Renal pelvis (tissue), 12 donors: ENCODE measurements at places on chromosomes 1 and 21. TPM values are rescaled to one million over a fixed set of nuclear protein-coding genes. Genes with fewer than 3 reads are reported as not detected.
A peak's percentile ranks its signal among the peaks of the same experiment; 100 is the strongest.

The TSPEAR gene
- polyA plus RNA-seq: 1.0 TPM

The DNAJC28 gene
- 4.6 TPM for polyA plus RNA-seq

The LORICRIN gene
- 0.07 TPM for polyA plus RNA-seq

The RPS6KC1 gene
- polyA plus RNA-seq: 20.9 TPM

The ACTA1 gene
- polyA plus RNA-seq: 10.4 TPM

The MFAP2 gene
- polyA plus RNA-seq: 230 TPM

The B3GALT6 gene
- polyA plus RNA-seq: 22.3 TPM

The MAD2L2 gene
- polyA plus RNA-seq: 52.0 TPM

The CAMK2N1 gene
- polyA plus RNA-seq: 70.4 TPM

DNA sequence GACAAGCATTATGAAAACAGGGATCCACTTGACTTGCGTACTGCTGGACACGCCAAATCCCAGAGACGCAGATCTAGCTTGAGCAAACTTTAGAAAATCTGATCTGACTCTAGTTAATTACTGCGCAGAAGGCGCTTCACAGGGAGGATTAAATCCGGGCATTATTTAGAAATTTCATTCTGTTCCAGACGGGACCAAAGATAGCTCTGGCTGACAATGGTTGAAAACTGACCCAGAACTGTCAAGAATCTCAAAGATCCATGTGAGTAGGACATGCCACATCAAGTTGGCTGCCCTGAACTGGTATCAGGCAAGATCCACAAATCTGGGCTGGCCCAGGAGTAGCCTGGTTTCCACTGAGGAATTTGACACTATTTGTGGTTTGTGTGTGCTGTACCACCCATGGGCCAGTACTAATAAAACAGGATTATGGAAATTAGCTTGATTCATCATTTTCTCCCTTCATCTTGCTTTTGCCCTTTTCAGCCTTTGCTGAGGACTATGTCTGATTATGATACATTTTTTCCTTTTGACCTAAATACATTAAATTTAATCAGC lies 171.0 kb downstream of the VAV3 start:
- DNase-seq: no peak

- no peak for DNase-seq
Observed at GRCh38 chr21:32604464-32604863, 7.7 kb downstream of the CFAP298 start.

GRCh38 chr21:45794027-45794426 lies 150.5 kb downstream of the PCBP3 start:
- peak; percentile 71 for DNase-seq

DNA sequence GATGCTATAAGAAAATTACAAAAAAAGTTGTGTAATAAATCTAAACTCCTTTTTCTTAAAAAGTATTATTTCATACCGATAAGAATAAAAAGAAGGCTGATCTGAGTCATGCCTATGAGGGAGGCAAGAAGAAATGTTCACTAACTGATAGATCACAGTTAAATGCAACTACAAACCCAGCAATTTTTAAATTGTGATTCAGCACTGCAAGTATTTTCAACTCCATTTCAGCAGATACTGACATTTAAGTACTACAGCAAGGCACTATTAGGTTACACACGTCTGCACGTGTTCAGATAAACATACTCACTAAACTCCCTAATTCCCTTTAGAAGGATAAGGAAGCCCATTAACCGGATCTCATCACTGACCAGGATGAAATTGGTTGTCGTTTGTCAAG lies 213.3 kb upstream of the ZRANB2 start:
- DNase-seq: no peak

GRCh38 chr1:230868736-230869385 lies 540 bp upstream of the C1orf198 start:
- no peak for DNase-seq

GRCh38 chr1:222996310-222996975 lies 146.6 kb downstream of the TLR5 start:
- DNase-seq: no peak

DNA sequence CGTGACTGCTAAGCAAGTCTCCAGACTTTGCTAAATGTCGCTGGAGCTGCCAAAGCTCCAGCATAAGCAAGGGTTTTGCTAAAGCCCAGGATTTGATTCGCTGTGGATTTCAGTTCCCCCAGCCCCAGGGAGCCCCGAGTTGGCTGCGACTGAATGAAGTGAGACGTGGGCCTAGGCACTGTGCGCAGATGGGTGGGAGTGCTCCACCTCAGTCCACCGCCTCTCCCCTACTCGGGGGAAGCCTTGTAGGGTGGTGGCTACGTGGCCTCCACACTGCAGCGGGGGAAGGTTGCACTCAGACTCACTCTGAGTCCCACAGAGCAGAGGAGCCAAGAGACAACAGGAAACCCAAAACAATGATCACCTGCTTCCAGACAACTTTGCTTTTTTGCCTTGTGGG lies 397.8 kb upstream of the VAMP3 start:
- no peak for DNase-seq

- DNase-seq: no peak
Observed at GRCh38 chr1:236292425-236292824, 10.7 kb upstream of the ERO1B start.

DNA sequence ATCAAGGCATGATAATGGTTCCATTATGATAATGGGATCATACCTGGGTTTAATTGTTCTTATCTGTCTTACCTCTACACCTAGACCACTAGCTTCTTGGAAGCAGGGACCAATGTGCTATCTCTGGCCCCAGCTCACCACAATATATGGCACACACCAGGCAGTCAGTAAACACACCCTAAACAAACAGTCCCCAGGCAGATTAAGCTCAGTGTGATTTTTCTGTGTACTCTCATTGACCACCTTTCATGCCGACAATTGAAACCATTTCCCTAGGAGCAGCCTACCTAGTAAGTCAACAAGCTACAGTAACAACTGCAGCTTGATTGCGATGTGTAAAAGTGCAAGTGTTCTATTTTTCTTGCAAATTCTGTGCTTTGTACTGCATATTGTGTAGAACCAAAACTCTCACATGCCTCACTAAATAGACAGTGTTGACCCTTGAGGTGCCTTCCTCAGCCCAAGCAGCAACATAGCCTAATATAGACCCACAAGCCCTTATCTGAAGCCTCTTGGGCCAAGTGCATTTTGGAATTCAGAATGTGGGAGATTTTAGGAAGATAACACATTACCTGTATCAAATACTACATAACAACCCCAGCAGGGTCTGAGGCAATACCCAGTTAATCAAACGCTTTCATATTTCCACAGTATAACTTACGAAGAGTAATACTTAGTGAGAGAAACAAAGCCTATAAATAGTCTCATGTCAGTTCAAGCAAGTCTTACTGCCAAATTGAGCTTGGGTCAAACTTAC lies 32.0 kb downstream of the INPP5B start:
- no peak for DNase-seq

DNA sequence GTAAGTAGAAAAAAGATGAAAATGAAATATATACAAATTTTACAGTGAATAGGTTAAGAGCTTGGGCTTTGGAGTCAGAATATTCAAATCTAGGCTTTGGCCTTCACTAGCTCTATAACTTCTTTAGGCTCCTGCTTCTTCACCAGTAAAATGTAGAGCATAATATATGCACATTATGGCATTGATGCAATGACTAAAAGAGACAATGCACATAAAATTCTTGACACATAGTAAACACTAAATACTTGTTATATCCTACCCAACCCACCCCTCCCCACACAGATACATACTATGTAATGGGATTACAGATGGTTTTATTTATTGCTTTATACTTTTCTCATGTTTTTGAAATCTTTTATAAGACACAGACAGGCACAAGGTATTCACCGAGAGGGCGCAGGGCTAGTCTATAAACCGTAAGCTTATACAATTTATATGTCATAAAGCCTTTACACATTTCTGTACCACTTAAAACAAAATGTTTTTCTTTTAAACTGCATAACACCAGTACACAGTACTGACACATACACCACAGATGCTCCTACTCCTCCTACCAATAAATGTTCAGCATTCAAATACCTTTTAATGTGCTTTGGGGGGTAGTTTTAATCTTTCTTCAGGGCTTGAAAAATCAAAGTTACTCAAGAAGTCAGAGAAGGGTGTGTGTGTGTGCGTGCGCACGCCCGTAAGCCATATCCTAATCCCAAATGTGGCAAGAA lies 109.8 kb downstream of the ACBD6 start:
- no peak for DNase-seq

- no peak for DNase-seq
Observed at GRCh38 chr1:160414881-160415280, 14.5 kb downstream of the VANGL2 start.

- no peak for DNase-seq
Observed at GRCh38 chr1:99084562-99084961, 79.9 kb upstream of the PLPPR5 start.

DNA sequence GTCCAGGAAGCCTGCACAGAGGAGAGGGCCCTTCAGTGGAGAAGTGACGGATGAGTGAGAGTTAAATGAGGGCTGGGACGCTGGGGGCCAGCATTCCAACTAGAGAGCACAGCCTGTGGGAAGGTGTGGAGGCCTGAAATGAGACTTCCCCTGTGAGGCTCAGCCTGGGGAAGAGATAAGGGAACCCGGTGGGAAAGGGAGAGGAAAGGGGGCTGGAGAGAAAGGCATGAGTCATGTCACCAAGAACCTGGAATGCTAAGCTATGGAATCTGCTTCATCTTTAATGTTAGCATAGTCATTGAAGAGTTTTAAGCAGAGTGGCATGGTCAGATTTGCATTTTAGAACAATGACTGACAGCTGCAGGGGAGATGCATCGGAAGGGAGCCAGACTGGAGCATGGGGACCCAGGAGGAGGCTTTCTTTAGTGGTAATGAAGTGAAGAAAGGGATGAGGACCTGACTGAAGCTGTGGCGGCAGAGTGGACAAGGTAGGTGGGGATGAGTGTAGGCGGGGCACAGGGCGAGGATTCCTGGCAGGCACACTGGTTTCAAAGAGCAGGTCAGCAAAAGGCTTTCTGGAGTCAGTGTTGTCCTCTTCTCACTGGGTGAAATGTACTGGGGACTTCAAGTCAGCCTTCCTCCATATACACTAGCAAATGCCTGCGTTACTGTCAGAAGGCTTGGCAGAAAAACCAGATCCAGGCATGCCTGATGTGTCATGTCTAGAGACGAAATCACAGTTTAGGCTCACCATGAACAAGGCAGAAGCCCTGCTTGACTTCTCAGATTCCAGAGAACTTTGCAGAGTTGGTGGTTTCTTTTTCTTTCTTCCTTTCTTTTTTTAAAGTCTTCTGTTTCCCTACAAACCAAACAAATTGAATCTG lies 8.0 kb downstream of the RGL1 start:
- no peak for DNase-seq

DNA sequence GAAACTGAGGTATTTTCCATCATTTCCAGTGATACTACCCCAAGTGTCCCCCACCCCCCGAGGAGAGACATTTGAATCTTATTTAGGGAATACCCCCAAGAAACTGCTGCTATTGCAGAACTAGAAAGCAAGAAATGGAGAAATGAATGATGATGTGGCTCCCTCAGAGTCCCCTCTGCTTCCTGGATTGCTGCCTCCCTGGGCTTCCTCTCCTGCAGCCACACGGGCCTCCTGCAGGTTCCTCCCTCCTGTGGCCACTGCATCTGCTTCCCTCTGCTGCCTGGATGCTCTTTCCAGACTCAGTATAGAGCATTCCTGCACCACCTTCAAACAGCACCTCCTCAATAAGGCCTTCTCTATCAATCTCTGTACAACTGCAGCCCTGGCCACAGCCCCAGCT lies 69.3 kb downstream of the SLC25A24 start:
- no peak for DNase-seq

- no peak for DNase-seq
Observed at GRCh38 chr1:226784081-226785049, 45.3 kb upstream of the ITPKB start.

- no peak for DNase-seq
Observed at GRCh38 chr1:228156515-228156881, 6.8 kb downstream of the GJC2 start.

- DNase-seq: no peak
Observed at GRCh38 chr1:145720556-145720877, 1.2 kb downstream of the CD160 start.

DNA sequence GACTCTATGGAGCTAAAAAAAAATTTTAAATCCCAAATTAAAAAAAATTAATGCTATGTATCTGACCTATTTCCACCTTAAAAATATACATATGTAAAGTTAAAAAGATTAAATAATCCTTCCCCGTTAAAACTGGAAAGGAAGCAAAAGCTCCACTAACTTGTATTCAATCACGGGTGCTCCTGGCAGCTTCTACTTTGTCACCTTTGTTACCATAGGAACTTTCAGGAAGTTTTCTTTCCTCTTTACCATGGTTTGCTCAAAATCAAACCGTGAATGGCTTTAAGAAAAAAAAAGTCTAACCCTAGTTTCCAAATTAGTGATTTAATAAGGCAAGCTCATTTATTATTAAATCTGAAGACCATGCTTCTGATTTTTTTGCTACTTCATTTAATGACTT lies 3.5 kb downstream of the GPATCH2 start:
- no peak for DNase-seq

DNA sequence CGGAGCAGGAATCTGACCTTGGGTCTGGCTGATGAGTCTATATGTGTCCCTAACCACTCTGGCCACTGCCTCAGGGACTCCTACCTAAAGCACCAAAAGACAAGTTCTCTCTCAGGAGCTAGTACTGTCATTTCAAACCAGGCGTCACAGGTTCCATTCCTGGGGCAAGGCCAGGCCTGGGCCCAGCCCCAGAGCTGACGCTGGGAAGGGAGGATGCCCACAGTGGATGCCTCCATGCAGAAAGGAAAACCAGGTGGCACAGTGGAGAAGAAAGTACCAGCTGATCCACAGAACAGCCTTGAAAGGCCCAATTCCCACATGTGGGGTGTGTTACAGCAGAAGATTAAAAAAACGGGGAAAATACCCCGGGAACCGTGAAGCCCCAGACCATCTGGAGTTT lies 77.4 kb downstream of the DMRTB1 start:
- DNase-seq: no peak

- no peak for DNase-seq
Observed at GRCh38 chr1:30446508-30446907, 276.9 kb downstream of the MATN1 start.

DNA sequence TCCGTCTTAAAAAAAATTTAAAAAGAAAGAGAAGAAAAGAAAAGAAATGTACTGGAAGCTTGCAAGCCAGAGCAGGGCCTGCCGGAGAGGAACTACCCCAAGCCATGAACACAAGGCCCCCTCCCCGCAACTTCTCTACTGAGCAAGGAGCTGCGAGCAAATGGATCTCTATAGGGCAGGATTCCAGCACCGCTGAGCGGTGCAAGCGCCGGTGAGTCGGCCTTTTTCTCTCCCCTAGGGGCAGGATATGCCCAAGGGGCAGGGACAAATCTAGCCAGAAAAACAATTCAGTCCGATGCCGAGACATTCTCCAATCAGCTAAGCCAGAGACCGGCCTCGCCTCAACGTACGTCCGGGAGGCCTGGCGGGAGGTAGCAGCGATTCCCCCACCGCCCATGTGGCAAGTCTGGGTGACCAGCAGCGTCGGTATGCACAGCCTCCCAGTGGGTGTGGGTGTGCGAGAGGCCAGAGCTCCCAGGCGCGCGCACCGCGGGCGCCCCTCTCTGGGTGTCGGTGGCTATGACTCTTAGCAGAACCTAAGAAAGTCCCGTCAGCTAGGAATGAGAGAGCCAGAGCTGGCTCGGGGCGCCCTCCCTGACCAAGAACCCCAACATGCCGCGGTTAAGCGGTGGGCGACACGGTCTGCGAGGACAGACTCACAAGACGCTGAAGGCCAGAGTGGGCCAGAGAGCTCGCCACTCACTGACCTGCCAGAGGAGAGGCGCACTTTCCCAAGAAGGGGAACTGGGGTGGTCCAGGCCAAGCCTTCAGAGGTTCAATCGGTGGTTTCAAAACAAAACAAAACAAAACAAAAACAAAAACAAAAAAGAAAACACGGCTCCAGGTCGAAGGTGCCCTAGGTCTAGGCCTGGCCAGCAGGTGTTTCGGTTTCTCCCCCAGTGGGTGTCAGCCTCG lies 1.9 kb downstream of the CSMD2 start:
- DNase-seq: peak; percentile 60
